Stimulated activated memory B cell treated with anti-CD40 and anti-IgM and Interleukin-4, amounts not matched to agents 10 μg/mL and 1 μg/mL and 100 μg/mL, for 72 hours (primary cell): ENCODE measurements at places on chromosomes 6 and 20.

- ATAC-seq: no peak
Observed at GRCh38 chr20:61125546-61126180, 126.4 kb upstream of the CDH4 start.

DNA sequence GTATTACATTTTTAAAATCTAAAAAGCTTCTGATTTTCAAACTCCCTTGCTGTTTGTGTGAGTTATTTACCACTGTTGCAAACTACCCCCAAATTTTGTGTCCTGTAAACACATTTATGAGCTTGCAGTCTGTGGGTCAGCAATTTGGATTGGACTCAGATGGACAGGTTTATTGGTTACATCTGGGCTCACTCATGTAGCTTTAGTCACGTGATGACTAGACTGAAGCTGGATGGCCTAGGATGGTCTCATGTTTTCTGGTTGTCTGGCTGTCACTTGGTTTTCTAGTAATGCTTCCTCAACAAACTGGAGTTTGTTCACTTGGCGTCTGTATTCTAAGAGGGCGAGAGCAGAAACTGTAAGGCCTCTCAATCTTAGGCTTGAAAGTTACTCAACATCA lies 12.2 kb upstream of the C6orf58 start:
- no peak for ATAC-seq

GRCh38 chr6:75299801-75300530 lies 15.4 kb upstream of the TMEM30A start:
- ATAC-seq: no peak

- ATAC-seq: no peak
Observed at GRCh38 chr6:142255785-142256184, 46.0 kb upstream of the ADGRG6 start.

DNA sequence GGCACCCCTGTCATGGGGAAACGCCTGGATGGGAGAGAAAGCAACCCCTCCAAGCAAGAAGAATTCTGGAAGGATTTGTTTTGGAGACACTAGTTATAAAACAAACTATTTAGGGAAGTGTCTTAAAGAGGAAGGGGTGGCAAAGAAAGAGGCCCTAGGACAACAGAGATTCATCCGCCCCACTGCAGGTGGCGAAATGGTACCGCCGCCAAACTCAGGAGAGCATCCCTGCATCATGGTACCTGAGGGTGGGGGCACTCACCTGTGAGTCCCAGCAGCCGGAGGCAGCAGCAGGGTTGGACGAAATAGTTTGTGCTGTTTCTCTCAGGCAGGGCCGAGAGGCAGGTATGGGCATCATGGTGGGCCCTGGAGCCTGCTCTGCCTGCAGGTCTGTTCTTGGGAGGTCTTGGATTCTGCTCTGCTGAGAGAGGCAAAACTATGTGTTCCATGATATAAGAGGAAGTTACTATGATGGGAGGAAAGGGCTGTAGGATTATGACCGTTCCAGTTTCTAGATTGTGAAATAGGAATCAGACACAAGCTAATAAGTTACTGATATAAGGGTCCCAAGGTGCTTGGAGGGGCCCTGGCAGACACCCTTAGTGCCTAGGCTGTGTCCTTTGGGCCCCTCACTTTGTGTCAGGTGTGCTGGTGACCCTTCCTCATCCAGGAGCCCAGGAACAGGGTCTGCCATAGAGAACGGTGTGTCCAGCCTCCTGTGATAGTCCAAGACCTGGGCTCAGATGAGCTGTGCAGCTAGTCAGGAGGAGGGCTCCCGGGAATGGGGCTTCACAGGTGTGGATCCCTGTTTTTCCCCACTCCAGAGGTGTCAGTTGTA lies 20.4 kb downstream of the SIRPD start:
- ATAC-seq: peak; percentile 25

DNA sequence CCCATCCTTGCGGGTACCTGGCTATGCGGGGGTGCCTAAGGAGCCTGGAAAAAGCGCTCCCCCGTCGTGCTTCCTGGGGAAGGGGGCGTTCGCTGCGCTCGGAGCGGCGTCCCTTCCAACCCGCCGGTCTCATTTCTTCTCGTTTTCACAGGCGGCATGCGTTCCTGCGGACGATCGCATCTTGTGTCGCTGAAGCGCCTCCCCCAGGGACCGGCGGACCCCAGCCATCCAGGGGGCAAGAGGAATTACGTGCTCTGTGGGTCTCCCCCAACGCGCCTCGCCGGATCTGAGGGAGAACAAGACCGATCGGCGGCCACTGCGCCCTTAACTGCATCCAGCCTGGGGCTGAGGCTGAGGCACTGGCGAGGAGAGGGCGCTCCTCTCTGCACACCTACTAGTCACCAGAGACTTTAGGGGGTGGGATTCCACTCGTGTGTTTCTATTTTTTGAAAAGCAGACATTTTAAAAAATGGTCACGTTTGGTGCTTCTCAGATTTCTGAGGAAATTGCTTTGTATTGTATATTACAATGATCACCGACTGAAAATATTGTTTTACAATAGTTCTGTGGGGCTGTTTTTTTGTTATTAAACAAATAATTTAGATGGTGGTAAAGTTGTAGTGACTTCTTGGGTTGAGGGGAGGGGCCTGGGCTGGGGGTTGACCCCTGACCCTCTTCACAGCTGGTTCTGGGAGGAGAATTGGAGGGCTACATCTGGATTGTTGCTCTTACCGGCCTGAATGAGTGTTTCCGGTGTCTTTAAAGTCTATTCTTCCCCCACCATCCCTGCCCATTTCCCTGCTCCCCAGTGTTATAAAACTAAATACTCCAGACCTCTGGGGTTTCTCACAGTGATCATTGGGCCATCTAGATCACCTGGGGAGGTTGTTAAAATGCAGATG lies 1.1 kb downstream of the ID1 start:
- no peak for ATAC-seq

DNA sequence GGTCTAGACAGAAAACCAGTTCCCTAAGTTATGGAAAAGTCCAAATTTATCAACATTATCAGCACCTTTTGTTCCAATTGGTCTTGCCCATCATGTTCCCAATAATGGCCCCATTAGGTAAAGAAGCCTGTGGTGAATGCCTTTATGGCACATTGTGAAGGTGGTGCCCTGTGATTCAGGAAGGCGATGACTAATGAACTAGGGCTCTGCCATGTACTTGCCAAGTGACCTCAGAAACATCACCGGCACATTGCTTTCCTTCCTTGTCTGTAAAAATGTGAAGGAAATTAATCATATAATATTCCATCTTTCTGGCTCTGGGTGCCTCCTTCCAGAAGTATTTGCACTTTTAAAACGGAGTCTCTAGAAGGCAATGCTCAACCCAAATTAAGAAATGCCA lies 132.3 kb downstream of the UNC5CL start:
- ATAC-seq: no peak

- ATAC-seq: no peak
Observed at GRCh38 chr6:12298017-12298978, 8.1 kb downstream of the EDN1 start.

GRCh38 chr6:157271911-157272310 lies 51.4 kb downstream of the TMEM242 start:
- no peak for ATAC-seq

DNA sequence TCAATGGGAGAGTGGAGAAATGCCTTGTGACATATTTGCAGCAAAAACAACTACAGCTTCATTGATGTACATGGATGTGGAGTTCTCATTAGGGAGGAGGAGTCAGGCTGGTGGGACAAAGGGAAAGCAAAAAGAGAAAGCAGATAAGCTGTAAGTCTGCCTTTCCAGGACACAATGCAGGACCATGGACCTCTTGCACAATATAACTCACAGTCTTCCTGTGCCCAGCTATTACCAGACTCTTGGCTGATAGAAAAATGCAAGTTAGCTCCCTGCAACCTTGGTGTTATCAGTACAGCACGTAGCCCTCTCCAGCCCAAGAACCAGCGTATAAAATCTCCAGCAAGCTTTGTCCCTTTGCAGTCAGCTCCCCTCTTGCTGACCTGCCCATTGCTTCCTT lies 232.3 kb downstream of the NFATC2 start:
- no peak for ATAC-seq

DNA sequence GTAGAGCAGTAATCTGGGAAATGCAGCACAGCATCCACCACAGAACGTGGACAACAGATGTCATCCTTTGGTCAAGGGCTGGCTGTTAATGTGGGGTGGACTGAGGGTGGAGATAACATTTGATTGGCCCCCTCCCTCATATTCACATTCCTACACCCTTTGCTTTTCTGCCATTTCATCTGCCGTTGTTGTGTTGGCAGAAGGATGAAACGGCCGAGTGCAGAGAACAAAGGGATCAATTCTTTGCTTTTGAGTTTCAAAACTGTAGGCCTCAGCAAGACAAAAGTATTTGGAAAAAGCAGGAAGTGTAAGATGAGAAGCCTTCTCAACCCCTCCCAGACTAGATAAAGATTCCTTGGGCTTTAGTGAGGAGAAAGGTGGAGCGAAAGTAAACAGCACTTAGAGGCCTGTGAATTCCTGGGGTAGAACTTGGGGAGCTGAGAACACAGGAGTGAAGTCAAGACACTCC lies 74.2 kb upstream of the PHIP start:
- ATAC-seq: no peak

GRCh38 chr6:39079197-39080125 lies 30.9 kb downstream of the GLP1R start:
- ATAC-seq: no peak

- no peak for ATAC-seq
Observed at GRCh38 chr6:23424584-23424983, 701.4 kb upstream of the NRSN1 start.

DNA sequence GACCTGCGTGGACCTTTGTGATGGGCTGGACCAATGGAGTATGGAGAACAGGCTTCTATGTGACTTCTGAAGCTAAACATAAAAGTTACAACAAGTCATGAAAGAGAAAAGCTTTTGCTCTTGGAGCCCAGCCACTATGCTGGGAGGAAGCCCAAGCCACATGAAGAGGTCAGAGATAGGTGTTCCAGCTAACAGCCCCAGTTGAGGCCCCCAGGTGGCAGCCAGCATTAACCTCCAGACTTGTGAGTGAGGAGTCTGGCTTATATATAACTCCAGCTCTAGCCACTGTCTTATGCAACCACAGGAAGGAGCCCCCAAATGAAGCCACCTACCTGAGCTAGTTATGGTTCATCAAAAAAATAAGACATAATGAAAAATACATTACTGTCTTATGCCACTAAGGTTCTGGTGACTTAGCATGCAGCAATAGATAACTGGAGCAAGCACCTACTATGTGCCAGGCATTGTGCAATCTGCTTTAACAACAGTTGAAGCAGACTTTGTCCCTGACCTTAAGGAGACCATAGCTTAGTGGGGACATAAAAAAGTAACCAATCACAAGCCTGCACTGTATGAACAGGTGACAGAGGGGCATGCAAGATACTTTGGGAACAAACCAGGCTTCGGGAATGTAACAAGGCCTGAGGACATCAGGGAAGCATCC lies 599.6 kb downstream of the PTPRT start:
- no peak for ATAC-seq

GRCh38 chr6:39441986-39442385 lies 119.5 kb upstream of the KCNK16 start:
- ATAC-seq: no peak

DNA sequence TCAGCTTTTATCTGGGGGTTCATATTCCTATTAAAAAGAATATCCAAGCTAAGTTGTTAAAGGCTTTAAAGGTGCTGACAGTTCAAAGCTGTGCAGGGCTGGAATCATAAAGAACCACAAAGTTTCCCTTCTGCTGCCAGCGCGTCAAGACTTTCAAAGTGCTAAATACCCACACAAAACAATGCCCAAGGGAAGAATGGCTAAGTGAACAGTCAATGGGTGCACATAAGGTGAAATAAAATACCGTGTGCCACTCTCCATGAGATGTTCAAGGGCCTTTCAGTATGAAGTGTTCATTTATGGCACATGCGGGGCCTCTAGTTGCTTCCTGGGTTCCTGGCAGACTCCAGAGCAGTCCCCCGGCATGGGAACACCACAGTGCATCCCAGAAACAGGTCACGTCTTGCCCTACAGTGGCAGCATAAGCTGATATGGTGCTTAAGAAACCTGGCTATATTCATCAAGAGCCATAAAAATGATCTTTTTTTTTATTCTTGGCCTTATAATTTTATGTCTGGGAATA lies 14.1 kb downstream of the TXNDC5 start:
- ATAC-seq: no peak
